ENCODE measurements at places on chromosomes 3 and 15.

DNA sequence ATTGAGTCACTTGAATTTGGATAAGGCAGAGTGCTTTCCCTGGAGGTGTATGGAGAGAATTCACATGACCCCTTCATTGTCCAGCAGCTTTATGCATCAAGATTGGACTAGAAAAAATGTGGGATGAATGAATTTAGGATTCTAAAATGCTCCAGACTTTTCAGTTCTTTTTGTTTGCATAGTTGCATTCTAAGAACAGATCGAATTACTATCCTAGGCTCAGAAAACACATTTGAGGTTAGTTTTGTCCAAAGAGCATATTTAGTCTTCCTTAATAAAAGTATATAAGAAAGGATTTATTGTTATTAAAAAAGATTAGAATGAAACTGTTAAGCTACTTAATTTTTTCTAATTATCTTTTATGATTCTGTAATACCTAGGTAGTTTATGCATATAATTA, 127.4 kb downstream of the UBE2E2 start:
- no peak for DNase-seq

DNA sequence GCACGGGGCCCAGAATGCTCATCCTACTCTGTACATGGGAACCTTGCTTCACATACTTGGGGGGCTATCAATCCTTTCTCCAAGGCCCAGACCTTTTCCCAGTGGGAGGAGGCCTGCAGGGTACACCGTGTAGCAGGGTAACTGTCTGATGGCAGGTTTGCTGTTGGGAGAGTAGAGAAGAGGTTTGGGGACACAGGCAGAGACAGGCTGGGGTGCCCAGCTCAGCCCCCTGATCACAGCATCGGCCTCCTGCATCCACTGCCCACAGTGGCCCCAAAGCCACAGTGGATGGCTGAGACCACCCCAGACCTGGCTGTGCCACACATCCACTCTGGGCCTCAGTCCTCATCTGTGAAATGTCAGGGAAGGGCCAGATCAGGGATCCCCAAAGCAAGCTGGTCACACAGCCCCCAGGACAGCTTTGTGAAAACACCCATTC, 5.6 kb downstream of the CHRNA3 start:
- DNase-seq = no peak

- DNase-seq = peak; percentile 20
Measured at GRCh38 chr3:83934192-83935021, 1024.4 kb upstream of the CADM2 start.

- no peak for DNase-seq
Measured at GRCh38 chr3:129326138-129326537, 47.5 kb downstream of the HMCES start.

GRCh38 chr15:85905751-85906450, 111.2 kb upstream of the KLHL25 start:
- no peak for DNase-seq

DNA sequence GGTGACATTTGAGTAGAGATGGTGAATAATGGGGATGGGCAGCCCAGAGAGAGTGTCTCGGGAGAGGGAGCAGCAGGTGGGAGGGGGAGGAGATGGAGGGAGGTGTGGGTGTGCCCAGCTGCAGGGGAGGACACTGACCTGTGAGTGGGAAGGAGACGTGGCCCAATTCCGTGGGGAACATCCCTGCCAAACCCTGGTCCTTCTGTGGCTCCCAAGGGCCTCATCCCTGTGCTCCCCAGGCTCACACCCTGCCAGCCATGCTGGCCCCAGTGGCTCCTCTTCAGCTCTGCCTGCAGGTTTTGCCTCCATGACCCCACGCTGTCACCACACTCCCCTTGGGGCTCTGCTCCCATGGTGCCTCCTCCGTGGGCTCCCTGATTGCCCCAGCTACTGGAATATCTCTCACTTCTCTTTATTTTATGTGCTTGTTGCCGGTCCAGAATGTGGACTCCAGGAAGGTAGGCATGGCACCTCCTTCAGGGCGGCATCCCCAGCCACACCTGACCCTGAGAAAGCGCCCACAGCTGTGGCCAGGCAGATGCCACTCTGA, 7.0 kb downstream of the CFAP100 start:
- DNase-seq = no peak

DNA sequence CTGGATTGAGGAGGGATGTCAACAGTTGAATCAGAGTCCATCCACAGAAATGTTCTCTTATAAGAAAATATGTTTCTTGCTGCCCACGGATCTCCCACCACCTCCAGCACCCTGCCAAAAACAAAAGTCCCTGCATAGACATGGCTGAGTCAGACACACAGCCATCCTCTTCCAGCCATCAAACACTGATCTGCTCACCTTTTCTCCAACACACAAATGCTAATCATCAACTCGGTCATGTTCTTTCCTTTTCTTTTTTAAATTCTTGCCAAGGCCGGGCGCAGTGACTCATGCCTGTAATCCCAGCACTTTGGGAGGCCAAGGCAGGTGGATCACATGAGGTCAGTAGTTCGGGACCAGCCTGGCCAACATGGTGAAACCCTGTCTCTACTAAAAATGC, 110.7 kb upstream of the IL12A start:
- no peak for DNase-seq

- DNase-seq = no peak
Measured at GRCh38 chr3:119630128-119630879, 30.1 kb downstream of the POPDC2 start.

- DNase-seq = no peak
Measured at GRCh38 chr3:23830869-23831484, 25.2 kb downstream of the UBE2E1 start.

GRCh38 chr3:53646723-53647122, 152.3 kb downstream of the CACNA1D start:
- DNase-seq = no peak

DNA sequence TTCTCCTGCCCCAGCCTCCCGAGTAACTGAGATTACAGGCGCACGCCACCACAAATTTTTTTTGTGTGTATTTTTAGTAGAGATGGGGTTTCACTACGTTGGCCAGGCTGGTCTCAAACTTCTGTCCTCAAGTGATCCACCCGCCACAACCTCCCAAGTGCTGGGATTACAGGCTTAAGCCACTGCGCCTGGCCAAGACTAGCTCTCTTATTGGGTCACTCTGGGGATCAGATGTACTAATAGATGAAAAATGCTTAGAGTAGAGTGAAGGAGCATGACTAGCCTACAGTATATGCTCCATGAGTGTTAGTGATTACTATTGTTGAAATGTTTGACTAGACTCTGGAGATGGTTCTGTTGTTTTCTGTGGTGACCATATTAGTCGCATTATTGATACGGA, 21.8 kb downstream of the RARB start:
- DNase-seq = no peak

- DNase-seq = no peak
Measured at GRCh38 chr3:46628901-46629369, 16.6 kb downstream of the FAM240A start.

DNA sequence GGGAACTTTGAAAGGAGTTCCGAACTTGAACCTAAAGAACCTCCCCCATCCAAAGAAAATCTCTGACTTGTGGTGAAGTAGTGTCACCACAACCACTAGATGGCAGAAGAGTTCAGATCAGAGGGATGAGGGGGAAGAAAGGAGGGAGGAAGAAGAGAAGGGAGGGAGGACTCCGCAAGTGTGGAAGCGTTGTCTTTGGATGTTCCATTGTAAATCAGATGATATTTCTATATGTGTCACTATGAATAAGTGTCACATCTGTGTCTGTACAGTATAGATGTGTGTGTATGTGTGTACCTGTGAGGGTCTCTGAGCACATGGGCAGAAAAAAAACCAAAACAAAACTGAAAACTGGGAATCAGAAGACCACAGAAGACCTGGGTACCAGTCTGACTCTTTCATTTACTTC, 16.9 kb downstream of the SLC24A1 start:
- DNase-seq = peak; percentile 65

DNA sequence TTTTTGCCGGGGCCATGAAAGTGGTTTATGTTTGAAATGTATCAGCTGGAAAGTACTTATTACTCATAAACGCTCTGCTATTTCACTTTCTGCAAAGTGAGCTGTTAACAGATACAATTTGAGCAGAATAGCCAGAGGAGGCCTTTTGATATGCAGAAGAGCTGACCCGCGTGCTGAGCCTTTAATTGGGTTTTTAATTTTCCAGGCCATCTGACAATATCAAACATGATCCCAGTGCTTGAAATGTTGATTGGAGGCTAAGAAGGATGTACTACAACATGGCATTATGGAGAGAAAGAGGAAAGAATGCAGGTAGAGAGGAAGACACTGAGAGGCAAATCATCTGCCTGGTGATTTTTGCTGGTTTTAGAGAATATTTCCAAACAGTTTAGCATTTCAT, 261.3 kb upstream of the MEIS2 start:
- DNase-seq = no peak

GRCh38 chr15:63824570-63824969, 9.2 kb downstream of the HERC1 start:
- no peak for DNase-seq

- DNase-seq = no peak
Measured at GRCh38 chr3:115667738-115668065, 44.4 kb downstream of the GAP43 start.

GRCh38 chr3:116930786-116931185, 221.2 kb downstream of the TUSC7 start:
- no peak for DNase-seq

DNA sequence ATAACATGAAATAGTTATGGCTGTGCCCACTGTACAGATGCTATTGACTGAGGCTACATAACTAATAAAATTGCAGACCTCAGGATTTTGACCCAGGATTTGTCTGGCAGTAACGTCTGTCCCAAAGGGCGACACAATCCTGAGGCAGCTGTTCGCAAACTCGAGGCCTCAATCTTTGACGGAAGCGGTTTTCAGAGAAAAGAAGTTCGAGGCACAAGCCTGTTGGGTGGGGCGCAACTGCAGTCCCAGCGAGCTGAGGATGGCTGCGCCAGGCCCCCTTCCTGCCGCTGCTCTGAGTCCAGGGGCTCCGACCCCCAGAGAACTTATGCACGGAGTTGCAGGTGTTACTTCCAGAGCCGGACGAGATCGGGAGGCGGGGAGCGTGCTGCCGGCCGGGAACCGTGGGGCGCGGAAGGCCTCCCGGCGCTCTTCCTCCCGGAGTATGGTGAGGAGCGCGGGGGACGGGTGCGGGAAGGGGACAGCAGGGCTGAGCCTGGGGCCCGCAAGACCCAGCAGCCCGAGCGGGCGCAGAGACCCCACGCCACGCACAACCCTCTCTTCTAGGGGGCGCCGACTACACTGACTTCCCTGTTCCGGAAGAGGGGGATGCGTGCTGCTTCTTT, at the start of gene PARP15:
Gene PARP15, plus strand, starts transcription at position 242 of the 623 bp plus-strand sequence. Its CDS starts 18 bp downstream, at position 260.
- no peak for DNase-seq

DNA sequence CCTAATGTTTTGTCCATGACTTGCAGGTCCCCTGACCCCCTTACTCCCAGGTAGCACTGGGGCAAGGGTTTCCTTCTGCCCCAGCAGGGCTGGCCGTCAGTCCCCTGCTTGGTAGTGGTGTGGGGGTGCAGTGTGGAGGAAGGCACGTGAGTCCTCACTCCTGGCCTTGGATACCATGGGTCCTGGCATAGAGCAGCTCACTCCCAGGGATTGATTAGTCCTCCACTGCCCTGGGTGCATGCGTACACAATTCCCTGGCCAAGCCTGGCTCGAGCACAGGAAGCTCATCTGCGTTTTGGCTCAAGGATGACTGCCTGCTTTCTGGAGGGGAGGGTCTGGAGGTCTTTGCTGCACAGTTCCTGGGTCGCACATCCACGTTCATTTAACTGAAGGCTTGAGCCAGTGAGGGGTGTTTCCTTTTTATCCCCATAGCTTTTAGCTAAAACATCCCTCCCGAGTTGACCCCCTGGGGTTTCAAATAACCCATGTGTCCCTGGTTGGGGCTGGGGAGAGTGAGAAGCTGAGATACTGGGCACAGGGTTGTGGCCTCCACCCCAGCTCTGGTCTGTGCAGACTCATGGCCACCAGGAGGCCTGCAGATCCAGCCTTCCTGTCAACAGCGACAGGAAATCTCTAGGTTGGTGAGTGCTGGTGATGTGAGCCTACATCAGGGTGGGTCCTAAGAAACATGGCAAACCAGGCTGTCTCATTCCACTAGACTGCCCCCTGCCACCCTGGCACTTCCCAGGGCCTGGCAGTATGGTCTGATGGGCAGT, 11.5 kb downstream of the HEMK1 start:
- no peak for DNase-seq

- DNase-seq = no peak
Measured at GRCh38 chr15:99957642-99958013, 224.4 kb upstream of the LYSMD4 start.

GRCh38 chr3:116040152-116040551, 405.1 kb downstream of the LSAMP start:
- DNase-seq = no peak

DNA sequence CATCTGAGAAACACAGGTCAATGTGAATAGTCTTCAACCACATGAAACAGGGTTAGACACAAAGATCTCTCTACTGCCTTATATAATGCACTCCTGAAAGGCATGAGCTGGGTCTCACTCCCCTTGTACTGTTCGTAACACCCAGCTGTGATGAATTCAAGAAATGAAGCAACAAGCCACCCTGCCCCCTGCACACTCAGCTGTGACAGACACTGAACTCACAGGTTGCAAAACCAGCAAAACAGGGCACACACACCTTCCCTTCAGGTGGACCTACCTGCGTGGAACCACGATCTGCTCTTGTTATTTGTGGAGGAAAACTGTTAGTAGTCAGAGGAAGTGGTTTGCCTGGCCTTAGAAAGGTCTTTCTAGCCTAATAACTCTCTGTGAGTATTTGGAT, 64.5 kb downstream of the CERS3 start:
- DNase-seq = no peak

- no peak for DNase-seq
Measured at GRCh38 chr3:95627293-95627692, 1187.1 kb upstream of the EPHA6 start.

- no peak for DNase-seq
Measured at GRCh38 chr3:10524270-10524669, 18.9 kb upstream of the ATP2B2 start.

GRCh38 chr15:62791694-62792093, 250.9 kb upstream of the TPM1 start:
- no peak for DNase-seq

- DNase-seq = no peak
Measured at GRCh38 chr15:82850731-82851130, 41.3 kb downstream of the WHAMM start.

GRCh38 chr3:186915806-186916796, 14.2 kb upstream of the ST6GAL1 start:
- no peak for DNase-seq

DNA sequence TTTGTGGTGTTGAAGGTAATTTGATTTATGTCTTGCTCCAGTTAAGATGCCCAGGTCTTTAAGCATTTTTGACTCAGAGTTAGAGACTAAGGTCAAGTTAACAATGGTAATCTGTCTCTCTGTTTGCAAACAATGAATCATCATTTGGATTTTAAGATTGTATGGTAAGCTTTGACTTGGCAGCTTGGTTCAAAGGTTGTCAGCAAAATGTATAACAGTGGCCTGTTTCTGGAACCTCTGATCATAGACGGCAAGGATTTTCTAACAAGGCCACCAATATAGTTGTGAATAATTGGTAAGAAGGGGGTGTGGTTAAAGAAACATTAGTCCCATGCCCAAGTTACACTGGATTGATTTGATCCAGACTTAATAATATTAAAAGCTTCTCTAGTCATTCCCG, 775.2 kb upstream of the GOLIM4 start:
- DNase-seq = no peak

DNA sequence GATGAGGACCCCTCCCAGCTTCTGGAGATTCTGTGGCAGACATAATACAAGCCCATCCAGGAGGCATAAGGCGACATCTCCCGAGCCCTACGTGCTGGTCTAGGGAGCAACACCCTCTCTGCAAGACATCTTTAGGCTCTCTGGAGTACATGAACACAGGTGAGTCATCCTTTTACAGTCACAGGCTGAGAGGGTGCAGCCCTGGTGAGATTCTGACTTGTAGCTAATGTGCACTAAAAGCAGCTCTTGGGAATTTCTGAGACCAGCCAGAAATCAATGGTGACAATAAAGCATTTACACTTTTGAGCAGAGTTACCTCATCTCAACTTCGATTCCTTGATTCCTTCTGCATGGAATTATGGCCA, 131.1 kb downstream of the XXYLT1 start:
- no peak for DNase-seq
